Bone marrow (tissue), 2 donors: ENCODE measurements at places on chromosomes 5 and 9.

- DNase-seq = no peak
Observed at GRCh38 chr9:93343663-93344062, 107.8 kb upstream of the FAM120A start.

DNA sequence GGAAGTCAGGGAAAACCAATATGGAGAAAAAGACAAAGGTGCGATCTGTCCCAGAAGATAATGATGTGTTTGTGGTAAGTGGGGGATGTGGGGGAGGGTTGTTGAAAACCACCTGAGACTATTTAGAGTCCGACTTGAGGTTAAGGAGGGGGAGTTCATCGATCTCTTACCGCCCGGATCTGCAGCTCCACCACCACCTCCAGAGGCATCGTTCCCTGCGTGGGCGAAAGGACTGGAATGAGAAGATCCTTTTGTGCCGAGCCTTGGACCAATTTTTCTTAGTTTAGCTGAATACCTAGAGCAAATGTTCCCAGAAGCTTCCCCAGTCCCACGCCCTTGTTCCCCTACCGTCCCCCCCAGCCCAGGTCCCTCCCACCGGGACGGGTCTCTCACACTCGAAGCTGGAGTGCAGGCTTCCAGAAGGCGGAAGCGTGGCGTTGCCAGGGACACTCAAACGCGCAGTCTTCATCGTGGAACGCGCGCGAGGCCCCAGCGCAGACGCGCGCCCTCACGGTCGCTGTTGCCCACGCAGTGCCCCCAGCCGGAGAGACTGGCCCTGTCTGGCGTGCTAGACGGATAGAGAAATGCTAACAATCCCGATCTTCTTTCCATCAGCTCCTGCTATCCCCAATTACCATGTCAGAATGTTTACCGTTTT lies at the start of gene SPATA6L:
Gene SPATA6L, minus strand, starts transcription at position 439 of the 658 bp plus-strand sequence. Its CDS starts 230 bp downstream, at position 209.
- DNase-seq = peak; percentile 22

GRCh38 chr5:59685191-59685530 lies 208.4 kb downstream of the PDE4D start:
- DNase-seq = no peak

GRCh38 chr5:154313360-154314017 lies 123.0 kb downstream of the GALNT10 start:
- no peak for DNase-seq

DNA sequence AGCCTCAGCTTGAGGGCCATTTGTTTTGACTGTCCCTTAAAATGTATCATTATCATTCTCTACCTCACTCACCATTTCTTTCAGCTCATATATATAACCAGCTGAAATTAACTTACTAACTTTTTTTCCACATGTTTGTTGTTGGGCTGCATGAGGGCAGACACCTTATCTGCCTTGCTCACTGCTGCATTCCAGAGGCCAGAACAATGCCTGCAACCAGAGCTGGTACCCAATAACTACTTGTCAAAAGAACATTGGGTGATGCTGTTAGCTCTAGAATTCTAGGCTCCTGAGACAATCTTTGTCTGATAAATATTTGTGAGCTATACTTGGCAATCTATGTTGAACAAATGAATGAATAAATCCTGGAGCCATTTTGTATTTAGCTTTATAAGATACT lies 68.3 kb downstream of the HTR4 start:
- no peak for DNase-seq

DNA sequence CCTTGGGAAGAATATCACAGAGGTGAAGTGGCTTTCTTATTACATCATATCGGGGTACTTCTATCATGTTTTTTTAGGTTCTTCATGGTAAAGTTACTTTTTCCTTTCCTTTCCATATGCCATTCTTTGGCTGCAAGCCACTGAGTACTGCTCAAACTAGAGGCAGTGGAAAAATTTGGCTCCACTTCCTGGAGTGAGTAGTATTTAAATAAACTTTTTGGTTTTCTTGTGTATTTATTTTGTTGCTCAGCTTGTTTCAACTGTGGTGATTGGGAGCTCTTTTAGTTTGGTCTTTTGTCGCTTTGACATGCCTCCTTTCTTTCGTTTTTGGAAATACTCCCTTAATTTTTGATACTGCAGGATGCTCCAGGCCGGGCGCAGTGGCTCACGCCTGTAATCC lies 69.8 kb downstream of the WDR70 start:
- DNase-seq = no peak

GRCh38 chr5:111494355-111494999 lies 17.9 kb downstream of the STARD4 start:
- DNase-seq = no peak

- DNase-seq = no peak
Observed at GRCh38 chr9:23779220-23779619, 46.8 kb downstream of the ELAVL2 start.

DNA sequence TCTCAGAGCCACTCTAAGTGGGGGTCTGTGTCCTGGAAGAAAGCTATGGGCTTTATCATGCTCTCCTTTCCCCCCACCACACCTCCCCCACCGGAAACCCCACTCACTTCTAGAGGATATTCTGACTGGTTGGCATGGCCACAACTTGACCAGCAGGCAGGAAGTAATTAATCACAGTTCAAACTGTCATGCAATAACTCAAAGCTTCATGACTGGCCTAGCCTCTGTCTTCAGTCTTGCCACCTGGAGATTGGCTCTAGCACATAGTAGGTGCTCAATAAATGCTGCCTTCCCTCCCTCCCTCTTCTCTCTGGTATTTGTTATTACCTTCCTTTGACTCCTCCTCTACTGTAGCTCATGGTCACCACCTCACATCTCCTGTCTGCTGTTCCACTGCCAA lies 124.7 kb downstream of the GABBR2 start:
- DNase-seq = no peak

- no peak for DNase-seq
Observed at GRCh38 chr5:170741801-170742200, 41.7 kb upstream of the GABRP start.

DNA sequence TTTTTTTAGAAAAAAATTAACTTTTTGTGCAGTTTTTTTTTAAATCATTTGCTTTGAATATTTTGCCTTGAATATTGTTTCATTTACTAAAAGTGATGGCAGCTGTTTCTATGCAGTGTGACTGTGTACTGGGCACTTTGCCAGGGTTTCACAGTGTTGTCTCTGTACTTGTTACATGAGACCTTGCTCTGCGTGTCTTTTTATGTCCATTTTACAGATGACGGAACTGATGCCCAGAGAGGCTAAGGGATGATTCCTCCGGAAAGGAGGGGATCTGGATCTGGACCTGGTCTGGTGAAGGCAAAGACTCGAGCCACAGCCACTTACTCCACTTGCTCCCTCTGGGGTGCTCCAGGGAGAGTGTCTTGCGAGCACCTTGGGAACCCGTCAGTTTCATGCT lies 124.8 kb upstream of the PTCH1 start:
- no peak for DNase-seq

DNA sequence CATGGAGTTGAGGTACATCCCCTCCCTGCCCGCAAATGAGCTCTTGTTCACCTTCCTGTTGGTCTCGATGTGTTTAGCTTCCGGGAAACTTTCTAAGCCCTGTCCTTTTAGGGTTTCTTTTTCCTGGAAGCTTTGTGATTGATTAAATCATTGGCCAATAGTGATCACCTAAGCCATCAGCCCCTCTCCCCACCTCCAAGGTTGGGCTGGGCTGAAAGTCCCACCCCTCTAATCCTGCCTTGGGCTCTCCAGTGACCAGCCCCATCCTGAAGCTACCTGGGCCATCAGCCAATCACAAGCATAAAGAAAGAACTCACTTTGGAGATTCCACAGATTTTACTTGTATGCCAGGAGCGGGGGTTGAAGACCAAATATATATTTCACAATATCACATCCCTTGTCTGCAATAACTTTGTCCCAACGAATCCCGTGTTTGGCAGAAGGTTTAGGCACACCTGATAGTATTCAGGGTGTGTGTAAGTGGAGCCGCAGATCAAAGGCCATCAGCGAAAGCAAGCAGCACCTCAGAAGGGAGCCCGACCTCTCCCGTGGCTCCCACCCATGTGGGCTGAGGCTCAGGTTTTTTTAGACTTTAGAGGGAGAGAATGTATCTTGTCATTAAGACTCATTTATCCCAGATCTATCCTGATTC lies 20.4 kb downstream of the ROPN1L start:
- no peak for DNase-seq

DNA sequence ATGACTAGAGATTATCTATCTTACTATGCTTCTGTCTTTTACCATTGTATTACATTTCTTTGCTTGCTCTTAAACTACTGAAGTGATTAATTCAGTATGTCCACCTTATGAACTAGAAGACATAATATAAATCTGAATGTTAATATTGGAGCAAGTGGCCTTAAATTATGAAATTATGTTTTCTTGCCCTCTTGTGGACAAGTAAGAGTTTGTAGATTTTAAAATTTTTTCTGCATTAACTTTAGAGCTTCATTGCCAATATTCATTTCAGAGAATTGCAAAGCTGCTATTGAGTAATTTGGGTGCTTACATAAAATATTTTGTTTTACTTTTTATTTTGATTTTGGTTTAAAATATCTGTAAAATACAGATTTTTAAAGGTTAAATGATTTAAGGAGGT lies 55.3 kb downstream of the RANBP17 start:
- DNase-seq = no peak

- DNase-seq = no peak
Observed at GRCh38 chr5:63053019-63053638, 474.5 kb downstream of the LRRC70 start.

- DNase-seq = no peak
Observed at GRCh38 chr5:136768457-136768856, 403.1 kb upstream of the TRPC7 start.

DNA sequence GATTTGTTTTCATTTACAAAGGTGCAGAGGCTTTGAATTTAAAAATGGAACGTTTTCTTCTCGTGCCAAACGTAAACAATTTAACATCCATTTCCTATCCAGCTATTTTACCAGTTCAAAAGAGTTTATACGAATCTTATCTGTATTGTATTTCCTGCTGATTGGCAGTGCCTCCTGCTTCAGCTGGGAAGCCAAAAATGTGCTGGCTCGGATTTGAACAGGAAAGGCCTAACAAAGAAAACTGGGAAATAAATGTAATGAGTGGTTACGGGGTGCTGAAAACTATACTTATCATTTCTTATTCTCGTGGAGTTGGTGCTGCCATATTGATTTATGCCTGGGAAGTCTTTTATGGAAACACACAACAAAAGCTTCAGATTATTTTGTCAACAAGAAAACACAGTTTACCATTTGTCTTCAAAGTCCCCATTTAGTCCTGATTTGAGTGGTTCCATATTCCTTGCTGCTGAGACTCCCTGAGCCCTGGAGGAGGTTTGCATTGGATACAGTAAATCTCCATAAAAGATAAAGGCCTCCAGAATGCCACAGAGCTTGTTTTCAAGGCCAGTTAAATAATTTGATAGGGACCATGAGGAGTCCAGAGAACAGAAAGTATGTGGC lies 507.4 kb downstream of the RASEF start:
- no peak for DNase-seq

- DNase-seq = no peak
Observed at GRCh38 chr5:157912621-157913325, 53.8 kb upstream of the CLINT1 start.

DNA sequence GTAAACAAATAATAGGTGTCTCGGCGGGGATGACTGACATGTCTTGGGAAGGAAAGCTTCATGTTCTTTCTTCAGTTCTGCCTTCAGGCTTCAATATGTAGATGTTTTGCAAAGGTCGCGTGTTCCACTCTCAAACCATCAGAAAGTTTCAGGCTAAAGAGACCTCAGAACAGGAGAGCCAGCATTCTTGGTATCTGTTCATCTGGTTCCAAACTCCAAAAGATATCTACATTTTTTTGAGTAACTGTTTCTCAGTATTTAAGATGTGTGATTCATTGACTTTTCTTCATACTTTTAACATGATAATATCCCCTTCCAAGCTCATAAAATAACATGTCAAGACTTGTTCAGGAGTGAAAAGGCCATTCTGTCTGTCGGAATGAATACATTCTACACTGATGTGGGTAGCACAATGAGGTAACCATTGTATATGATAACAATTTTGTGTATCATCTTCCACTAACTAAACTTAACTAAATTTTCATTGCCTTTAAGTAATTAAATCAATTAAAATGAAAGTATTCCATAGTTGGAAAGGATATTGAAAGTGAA lies 183.6 kb downstream of the CFAP90 start:
- no peak for DNase-seq

- no peak for DNase-seq
Observed at GRCh38 chr5:2749514-2750025, 1.9 kb downstream of the IRX2 start.

DNA sequence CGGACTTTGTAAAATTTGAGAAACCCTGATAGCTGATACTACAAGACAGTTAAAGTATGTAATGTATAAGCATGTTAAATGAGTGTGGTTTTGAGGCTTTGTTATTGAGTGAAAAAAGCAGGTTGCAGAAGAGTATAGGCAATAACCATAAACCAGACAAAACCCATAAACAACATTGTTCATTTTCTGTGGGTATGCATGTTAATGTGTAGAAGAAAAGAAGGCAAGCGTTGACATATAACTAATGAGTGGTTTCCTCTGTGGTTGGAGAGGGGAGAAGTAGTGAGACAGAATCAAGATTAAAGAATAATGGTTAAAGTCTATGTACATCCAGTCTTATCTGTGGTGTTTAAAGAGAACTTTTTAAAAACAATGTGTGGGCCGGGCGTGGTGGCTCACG lies 26.2 kb downstream of the RAD23B start:
- DNase-seq = peak; percentile 41

DNA sequence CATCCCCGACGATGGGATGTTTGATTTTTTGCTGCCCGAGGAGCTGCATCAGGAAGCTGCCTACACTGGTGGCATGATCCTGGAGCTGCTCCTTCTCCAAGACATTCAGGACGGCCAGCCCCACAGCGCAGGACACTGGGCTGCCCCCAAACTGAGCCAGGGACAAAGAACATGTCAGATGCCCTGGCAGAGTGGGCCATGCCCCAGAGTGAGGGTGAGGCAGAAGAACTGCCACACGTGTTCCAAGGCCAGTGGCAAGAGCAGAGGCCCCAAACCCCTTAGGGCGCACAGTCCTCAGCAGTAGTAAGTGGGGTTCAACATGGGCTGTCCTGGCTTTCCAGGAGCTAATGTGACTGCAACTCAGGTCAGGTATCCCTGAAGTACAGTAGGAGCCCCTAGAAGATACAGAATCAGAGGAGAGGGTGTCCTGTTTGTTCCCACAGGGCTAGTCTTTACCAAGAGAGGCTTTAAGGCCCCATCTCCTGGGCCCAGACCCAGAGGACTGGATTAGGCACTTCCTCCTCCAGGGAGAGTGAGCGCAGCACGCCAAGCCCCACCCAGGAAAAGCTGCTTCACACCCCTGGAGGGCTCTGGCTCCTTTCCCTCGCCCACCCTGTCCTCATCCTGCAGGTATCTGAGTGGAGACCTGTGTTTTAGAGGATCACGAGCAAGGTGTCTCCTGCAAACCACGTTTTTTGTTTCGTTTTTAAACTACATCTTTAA lies 11.1 kb downstream of the HNRNPAB start:
- no peak for DNase-seq

DNA sequence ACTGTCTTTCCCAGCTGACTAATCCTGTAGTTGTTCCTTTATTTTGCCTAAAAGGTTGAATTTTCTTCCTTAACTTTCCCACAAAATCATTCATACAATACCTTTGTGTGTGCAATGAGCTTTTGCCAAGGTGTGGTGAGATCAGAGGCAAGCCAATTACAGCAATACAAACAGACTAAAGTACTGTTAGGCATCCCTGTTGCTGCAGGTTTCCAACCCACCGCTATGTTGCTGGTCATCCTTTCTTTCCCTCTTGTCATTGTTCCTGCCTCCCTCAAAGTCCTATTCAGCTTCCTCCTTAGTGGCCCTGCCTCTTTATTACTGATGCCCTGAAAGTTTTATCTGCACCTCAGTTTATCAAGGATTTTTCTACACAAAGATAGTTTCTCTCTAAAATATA lies 22.1 kb downstream of the ITGA2 start:
- no peak for DNase-seq

- no peak for DNase-seq
Observed at GRCh38 chr5:166860426-166860825, 1431.0 kb upstream of the WWC1 start.
